DMS53 (cell line): ENCODE measurements at places on chromosomes 11 and 22.

- DNase-seq, result no peak
These were observed 415.1 kb downstream of the SOX6 start for GRCh38 chr11:15941206-15941770.

DNA sequence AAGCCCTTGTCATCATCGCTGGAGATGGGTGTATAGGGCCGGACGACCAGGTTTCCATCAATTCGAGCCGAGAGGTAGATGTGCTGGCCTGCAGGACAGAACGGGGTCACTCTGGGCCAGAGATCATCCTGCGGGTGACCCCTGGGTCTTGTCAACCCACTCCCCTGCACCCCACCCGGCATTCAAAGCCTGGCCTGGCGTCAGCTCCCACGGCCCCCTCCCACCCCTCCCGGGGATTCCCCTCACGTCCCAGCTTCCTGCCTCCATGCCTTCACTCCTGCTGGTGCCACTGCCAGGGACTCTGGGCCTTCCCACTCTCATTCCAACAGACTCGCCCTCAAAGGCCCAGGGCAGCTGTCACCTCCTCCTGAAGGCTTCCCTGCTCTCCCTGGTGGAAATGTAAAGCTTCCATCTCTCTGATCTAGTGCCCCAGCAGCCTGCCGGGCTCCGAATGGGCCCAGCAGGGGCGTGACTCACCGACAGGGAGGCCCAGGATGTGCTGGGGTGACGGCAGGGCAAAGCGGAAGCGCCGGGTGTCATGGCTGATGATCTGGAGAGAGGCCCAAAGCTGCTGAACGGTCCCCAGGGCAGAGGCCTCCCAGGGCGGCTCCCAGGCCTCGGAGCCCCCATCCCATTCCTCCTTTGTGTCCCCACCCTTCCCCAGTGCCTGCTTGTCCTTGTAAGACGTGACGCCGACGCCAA is 9.3 kb downstream of the ATP5MGL start:
- no peak for DNase-seq

GRCh38 chr11:29214833-29215232 is 802.0 kb downstream of the KCNA4 start:
- no peak for DNase-seq

DNA sequence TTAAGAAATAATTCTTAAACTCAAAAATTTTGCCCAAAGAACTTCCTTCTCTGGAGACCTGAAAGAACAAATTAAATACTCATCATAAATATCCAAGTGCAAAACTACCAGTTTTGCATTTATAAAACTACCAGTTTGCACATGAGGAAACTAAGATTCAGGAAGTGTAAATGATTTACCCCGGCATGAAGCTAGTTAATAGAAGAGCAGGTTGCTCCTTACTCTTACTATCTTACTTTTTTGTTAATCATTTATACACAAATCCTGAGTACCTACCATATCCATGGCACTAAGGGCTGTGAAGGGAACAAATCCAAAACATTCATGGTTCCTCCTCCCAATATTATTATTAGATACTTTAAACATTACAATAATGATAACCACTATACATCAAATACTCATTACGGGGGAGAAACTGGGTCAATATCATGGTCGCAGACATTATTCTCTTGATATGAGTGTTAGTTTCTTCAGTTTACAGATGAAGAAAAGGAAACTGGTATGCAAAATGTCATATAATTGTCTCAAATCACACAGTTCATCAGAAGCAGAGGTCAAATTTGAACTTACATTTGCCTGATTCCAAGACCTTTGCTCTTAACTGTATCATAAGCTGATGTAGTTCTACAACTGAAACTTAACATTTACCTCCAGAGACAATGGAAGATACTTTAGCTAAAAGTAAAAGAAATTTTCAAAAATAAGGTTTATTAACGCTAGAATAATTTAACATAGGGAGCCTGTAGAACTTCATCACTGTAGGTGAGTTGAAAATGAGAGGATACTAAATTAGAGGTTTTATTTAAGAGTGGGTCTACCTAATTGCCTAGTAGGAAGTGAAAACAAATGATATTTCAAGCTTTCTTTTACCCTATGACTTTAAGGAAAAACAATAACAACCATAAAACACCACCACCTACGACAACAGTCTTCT is 74.5 kb downstream of the FAM76B start:
- no peak for DNase-seq

GRCh38 chr11:27465629-27466028 is 7.0 kb downstream of the LGR4 start:
- no peak for DNase-seq

DNA sequence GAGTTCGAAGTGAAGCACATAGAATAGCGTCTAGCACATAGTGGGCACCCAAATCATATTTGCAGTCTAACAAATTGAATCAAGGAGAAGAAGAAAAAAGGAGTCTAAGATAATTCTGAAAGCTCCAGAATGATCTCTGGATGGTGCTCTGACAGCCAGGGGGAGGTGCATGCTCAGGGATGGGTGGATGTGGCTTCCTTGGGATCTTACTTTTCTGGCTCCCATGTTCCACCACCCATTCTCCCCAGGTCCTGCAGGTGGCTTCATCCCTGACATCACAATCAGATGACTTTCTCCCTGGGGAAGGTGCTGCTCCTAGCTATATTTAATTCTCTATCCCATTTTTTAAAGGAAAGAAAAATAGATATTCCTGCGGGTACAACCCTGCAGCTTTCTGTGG is 381.9 kb downstream of the CADM1 start:
- DNase-seq, result peak; percentile 28

GRCh38 chr11:76824980-76825725 is 35.6 kb upstream of the ACER3 start:
- no peak for DNase-seq

GRCh38 chr11:2102132-2102882 is 36.9 kb downstream of the IGF2 start:
- no peak for DNase-seq

DNA sequence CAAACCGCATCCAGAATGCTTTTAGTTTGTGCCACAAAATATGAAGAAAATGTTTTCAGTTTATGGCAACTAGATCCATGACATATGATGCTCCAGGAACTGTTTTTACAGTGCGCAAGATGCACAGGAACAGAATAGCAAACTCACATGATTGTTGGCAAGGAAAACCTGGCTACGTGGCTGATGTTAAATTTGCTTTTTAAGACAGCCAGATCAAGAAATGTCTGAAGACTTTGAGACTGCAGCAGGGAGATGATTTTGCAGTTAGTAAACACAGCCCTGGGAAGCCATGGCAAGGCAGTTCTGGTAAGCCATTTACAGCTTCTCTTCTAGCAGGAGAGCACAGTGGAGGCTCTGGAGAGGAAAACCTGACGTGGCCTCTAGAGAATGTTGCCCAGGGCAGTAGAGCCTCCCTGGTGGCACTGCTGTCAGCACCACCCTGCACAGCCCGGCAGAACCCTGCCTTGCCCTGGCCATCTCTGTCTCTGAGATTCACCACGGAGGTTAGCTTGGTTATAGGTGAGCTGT is 69.8 kb upstream of the TNRC6B start:
- DNase-seq, result no peak

DNA sequence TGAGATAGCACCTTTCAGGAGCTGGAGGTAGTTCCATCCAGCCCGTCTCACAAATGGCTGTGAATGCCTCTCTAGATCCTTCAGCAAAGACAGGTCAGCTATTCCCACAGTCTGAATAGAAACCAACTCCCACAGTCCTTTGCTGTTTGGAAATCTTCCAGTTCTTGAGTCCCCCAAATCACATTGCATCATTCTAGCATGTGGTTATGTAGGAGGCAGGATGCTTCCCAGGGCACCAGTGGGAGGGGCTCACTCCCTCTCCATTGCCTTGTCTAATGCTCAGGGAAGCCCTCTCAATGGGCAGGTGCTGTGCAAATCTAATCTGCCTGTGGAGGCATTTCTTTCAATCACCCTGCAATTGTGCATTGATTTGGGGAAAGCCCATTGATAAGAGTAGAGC is 14.6 kb downstream of the NAV2 start:
- no peak for DNase-seq

- DNase-seq, result no peak
These were observed 53.4 kb downstream of the LIF start for GRCh38 chr22:30193031-30193775.

DNA sequence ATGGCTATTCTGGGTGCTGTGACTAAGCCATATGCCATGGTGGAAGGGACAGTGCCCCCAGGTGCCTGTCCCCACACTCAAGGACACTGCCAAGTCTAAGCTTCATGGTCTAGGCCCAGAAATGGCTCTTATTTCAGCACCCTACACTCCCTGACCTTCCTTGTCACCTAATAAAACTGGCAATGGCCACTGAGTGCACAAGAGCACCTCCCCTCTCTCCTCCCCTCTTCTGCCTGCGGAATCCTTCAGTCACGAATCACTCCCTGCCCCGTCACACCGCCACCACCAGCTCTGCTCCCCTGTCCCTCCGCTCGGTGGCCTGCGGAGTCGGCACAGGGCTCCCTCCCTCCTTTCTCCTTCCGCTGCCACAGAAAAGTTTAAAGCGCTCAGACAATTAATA is 19.0 kb upstream of the LMO1 start:
- no peak for DNase-seq

DNA sequence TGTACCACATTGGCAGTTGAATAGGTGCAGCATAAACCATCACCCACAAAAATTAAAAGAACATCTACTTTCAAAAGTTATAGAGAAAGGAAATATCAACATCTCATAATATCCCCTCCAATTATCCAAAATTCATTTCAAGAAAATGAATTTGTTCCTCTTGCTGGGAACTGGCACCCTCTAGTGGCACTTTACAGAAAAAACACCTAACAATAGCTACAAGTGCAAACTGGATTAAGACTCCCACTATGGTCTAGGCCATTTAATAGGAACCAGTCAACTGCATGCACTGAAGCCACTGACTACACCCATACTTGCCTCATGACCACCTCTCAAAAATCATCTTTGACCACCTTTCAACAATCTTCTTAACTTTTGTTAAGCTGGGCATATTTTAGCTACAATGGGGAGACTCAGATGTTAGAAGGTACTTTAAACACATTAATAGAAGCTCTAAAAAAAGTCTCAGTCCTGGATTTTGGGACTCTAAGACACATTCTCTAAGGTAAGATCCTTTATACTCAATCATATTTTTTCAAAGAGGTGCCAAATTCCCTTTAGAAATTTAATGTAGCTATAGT is 17.3 kb downstream of the TRAF6 start:
- DNase-seq, result peak; percentile 60

DNA sequence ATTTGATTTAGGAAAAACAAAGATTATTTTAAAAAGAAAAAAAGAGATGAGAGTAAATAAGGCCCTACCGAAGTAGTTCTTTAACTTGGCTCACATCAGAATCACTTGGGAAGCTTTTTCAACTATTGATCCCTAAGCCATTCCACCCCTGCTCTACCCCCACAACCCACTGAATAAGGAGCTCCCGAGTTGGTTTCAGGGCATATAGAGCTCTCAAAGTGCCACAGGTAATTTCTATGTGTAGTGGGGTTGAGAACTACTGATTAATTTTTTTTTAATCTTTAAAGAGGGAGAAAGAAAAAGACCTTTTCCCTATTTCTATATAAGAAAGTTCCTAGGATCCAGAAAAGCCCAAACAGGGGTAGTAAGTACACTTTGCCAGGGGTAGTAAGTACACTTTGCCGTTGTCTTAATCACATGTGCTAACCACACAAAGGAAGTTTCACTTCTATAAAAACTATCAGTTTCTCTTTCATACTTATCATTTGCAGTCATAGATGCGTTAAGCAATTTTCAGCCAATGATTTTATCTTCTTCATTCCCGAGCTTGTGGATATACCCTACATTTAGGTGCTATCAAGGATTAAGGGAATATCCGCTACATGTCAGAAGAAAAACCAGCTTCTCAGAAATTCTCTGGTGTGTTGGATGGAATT is 108.4 kb upstream of the ZC3H12C start:
- no peak for DNase-seq

DNA sequence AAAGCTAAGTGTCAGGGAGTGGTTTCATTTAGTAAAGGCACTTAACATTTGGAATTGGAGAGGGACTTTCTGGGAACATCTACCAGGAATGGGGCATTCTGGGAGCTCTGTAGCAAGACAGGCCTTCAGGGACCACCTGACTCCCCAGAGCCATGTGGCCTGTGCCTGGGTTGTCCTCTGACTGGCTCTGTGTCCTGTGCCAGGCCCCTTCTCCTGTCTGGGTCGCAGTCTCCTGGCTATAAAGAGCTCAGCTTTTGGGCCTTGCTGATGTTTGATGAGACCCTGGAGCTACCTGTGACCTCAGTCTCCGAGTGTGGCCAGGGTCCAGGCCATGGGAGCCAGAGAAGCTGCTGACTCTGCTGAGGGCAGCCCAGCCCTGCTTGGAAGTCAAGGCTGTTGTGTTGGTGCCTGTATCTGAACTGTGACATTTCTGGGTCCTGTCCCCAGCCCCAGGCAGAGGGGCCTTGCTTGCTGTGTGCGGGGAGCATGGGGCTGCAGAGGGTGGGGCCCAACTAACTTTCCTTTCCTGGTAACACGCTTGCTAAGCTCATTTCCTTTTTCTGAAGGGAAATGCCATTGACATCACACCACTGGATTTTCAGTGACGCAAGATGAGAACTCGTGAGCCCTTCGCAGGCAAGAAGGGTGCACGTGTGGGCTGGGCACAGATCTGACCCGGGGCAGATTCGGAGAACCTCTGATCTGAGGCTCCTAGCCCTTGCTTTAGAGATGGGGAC is 41.3 kb downstream of the LRRC32 start:
- no peak for DNase-seq

DNA sequence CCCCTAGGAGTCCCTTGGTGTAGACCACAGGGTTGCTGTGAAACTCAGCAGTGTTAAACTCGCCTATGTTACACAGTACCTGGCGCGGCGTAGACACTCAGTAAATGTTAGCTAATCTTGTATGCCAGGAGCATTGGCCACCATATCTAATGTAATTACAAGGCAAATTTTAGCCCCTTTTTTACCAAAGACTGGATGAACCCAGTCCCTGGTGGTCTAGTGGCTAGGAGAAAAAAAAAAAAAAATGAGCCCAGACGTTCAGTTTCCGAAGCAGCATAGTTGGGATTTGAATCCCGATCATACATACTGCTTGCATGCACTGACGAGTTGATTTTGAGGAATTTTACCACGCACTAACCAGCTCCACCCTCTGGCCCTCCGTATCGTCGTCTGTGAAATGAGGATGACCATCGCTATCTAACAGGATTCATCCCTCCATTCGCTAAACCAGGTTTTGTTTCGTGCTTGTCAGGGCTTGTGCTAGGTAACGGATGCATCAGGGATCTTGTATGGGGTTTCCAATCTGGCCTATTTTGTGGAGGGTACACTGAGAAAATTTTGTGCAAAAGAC is 688 bp downstream of the PTS start:
- DNase-seq, result peak; percentile 39

- no peak for DNase-seq
These were observed 53.2 kb downstream of the SHISAL1 start for GRCh38 chr22:44259366-44260215.

- DNase-seq, result no peak
These were observed 122.6 kb downstream of the IGLL1 start for GRCh38 chr22:23457380-23457985.
